ENCODE measurements at places on chromosomes 16 and 17.

GRCh38 chr17:65855675-65856074, 294.2 kb upstream of the AXIN2 start:
- no peak for DNase-seq

DNA sequence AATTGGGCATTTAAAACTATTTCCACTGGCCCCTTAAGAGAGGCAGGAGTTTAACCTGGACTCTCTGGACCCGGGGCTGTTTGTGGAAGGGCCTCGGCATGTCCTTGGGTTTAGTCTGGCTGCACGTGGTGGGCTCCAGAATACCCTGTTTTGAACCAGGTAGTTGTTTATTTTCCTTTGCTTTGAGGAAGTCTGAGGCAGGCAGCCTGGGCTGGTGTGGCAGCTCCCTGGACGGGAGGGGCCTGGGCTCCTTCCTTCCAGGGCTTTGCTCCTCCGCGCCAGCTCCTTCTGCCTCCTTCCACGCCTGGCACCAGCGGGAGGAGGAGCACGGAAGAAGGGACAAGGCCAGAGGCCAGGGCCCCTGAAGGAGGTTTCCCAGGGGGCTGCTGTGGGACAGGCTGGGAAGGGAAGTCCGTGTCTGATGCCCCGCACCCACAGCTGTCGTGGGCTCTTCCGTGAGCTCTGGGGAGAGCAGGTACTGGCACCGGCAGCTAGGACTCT, 15.5 kb downstream of the BANP start:
- DNase-seq = no peak

DNA sequence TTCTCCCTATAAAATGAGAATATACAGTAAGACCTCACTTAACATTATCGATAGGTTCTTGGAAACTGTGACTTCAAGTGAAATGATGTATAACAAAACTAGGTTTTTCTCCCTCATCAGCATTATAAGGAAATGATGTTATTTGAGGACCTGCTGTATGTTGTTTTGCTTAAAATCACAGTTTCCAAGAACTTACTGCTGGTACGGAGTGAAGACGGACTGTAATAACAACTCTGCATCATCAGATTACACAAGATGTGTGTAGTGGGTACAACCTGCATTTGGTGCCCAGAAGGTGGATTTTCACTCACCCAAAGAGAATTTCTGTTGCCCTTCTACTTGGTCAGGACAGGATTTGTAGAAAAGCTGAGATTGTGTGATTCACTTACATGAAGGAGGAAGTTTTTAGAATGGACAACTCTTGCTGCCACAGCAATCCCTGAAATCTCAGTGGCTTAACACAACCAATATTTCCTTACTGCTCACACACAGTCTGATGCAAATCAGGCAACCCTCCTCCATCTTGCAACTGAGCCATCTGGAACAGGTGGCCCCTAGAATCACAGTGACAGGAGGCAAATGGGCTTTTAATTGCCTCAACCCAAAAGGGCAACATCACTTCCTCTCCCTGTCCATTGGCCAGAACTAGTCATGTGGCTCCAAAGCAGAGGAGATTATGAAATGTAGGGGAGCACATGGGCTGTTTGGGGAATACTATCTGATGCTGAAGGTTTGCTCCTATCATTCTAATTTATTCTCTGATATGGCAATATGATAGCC, 67.6 kb upstream of the CACNG5 start:
- no peak for DNase-seq

DNA sequence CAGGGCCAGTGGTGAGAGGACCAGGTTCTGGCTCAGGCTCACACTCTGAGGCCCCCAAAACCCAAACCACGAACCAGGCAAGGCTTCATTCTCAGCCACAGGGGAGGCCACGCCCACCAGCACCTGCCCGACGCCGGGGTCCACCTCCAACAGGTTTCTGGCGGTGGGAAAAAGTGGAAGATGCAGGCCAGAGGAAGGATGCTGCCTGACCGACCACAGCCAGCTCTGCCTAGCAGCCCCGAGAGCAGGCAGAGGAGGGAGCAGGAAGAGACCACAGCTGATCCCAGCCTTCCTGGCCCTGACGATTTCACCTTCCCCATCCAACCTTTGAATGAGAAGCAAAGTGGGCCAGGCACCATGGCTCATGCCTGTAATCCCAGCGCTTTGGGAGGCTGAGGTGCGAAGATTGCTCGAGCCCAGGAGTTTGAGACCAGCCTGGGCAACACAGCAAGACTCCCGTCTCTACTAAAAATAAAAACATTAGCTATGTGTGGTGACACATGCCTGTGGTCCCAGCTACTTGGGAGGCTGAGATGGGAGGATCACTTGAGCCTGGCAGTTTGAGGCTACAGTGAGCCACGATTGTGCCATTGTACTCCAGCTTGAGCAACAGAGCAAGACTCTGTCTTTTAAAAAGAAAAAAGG, 30.7 kb upstream of the SLC38A10 start:
- DNase-seq = no peak

GRCh38 chr17:72587773-72588511, 467.1 kb downstream of the SOX9 start:
- DNase-seq = no peak

- DNase-seq = no peak
Measured at GRCh38 chr16:69626256-69626655, 60.5 kb downstream of the NFAT5 start.

DNA sequence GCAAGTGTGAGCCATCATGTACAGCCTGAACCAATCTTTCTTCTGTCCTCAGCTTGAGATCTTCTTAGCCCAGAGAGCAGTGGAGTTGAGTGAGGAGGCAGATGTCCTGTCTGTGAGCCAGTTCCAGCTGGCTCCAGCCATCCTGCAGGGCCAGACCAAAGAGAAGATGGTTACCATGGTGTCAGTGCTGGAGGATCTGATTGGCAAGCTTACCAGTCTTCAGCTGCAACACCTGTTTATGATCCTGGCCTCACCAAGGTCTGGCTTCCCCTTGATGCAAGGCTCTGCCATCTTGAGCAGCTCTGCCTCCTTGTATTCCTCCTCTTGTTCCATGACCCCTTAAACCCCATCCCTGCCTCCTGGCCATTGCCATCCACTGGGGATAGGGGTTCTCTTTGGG, 9.6 kb downstream of the CDK5RAP3 start:
- DNase-seq = no peak

DNA sequence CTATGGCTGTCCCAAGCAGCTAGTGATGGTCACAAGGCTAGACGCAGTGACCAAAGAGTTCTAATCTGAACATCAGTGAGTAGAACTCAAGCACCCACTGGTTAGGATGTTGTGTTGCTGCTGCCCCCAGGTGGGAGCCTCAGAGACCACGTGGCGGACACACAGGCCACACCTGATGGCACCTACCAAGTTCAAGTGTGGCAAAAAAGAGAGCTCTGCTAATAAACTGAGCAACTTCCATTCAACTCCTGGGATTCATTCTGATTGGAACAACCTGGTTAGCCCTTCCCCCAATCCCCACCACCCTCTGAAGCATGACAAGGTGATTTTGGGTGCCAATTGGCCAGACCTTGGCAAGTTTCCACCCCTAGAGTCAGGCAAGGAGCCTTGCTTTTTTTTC, 3.5 kb upstream of the LCMT1 start:
- no peak for DNase-seq
